Thymus (tissue), 14 donors: ENCODE measurements at places on chromosomes 1 and 21. TPM values are rescaled to one million over a fixed set of nuclear protein-coding genes. Genes with fewer than 3 reads are reported as not detected.

The PIGC gene
- total RNA-seq: 32.1 TPM

The LCE6A gene
- total RNA-seq: not detected

The TLCD4 gene
- total RNA-seq: 1.5 TPM

The HEYL gene
- total RNA-seq: 0.42 TPM

The CELA2B gene
- 0.28 TPM for total RNA-seq

The TINAGL1 gene
- total RNA-seq: 6.3 TPM

The DYNLT5 gene
- total RNA-seq: 0.80 TPM

The ACTN2 gene
- total RNA-seq: 0.38 TPM

The ASCL5 gene
- not detected for total RNA-seq

The FAM110D gene
- total RNA-seq: 0.38 TPM

The POU2F1 gene
- total RNA-seq: 4.1 TPM

The GJA5 gene
- total RNA-seq: 1.9 TPM

The LAX1 gene
- total RNA-seq: 12.5 TPM

The GBP6 gene
- total RNA-seq: 0.61 TPM

The HES3 gene
- 0.99 TPM for total RNA-seq

The LCE5A gene
- not detected for total RNA-seq

The CFAP107 gene
- not detected for total RNA-seq

The SUSD4 gene
- total RNA-seq: 4.6 TPM

The NIBAN1 gene
- total RNA-seq: 14.3 TPM

The CTTNBP2NL gene
- 4.2 TPM for total RNA-seq

The MAN1C1 gene
- 9.7 TPM for total RNA-seq

The MIXL1 gene
- total RNA-seq: 0.09 TPM

The RASAL2 gene
- 2.6 TPM for total RNA-seq

The ATP8B2 gene
- 23.0 TPM for total RNA-seq

The GJA9 gene
- 0.05 TPM for total RNA-seq

The PPFIA4 gene
- 2.1 TPM for total RNA-seq

The HTR6 gene
- not detected for total RNA-seq

The CD1C gene
- total RNA-seq: 253 TPM
